ENCODE measurements at places on chromosomes 2 and 18.

DNA sequence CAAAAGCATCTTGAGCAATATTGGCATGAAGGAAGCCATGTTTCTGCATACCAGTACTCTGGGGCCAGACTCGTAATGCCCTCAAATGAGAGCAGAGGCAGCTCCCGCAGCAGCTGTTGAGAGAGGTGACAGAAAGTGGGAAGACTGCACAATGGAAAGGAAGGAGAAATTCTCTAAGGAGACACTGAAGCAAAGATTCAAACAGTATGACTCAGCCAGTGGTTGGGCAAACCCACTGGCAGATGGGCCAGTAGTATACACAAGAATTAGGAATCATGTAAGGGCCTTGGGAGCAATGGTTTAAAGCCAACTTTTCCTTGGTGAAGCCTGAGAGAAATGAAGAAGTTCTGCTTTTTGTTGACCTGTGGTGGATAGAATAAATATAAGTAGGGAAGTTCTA lies 2092.7 kb upstream of the PIK3C3 start:
- no peak for DNase-seq

DNA sequence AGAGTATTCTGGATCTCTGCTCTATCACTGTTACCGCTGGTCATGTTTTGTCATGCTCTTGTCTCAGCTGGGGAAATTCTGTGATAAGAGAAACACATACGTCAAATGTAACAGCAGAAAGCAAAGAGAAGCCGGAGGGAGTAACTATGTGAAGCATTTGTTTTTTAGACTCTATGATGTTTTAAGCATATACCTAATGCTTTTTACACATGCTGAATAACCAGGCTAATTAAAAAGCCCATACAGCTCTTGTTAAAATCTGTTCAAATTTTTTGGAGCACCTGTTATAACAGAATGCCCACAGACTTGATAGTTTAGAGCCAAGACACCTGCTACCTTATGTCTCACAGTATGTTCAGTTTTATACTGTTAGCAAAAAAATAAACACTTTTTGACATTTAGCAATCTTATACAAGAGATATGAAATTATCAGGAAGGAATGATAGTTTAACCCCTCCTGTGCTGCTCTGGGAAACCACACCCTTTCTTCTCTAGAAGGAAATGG lies 92.3 kb upstream of the TANK start:
- DNase-seq, result no peak

DNA sequence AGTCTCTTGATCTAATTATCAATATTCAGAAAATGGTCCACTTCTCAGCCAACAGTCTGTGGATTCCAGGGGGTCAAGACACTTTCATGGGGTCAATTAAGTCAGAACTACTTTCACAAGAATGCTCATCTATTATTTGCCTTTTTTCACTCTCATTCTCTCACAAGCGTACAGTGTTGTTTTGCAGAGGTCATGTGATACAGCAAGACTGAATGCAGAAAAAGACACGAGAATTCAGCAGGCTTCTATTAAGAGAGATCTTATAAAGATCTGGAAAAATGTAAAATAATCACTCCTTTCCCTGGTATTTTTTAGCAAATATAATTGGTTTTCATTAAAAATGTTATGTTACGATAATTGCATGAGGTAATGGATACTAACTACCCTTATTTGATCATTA lies 8.7 kb downstream of the RPRD1A start:
- no peak for DNase-seq

GRCh38 chr2:42363413-42363812 lies 2.4 kb upstream of the COX7A2L start:
- no peak for DNase-seq

DNA sequence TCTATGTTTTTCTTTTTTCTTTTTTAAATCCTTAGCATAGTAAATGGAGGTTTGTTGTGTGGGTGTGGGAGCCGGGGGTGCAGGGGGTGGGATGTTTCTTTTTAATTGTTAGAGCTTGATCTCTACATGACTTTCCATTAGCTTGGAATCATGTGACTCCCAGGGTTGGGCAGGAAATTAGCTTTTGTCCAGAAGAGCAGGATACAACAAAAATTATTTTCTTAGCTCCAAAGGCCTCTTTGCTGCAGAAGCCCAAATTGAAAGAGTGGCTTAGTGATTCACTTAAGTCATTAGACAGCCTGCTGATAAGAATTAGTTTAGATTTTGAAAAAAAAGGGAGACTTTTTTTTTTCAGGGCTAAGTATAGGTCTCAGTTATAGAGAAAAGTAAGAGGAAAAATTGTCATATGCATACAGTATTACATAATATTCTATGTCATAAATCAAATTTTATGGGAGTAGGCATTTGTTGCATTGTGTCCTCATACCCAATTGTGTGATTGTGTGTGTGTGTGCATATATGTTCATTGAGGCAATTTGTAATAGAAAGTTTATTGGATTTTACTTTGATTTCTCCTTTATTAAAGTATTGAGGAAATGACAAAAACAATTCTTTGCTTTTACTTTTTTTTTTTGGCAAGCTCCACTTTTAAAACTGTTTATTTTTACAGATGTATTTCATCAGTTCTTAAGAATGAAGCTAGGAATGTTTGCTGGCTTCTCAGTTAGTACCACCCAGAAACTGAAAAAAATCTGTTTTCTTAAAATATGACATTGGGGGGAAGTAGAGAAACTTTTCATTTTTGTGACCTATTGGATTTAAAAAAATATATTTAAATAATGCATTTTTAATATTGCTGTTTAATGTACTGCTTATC lies 47.4 kb downstream of the TSPYL6 start:
- DNase-seq, result no peak

Measured in stimulated activated CD4-positive, alpha-beta T cell treated with anti-CD3 and anti-CD28 coated beads, Interleukin-12 subunit alpha, Interleukin-12 subunit beta, amount 100 ng/mL, for 24 hours (primary cell).